ENCODE measurements at places on chromosomes 12 and 14.

DNA sequence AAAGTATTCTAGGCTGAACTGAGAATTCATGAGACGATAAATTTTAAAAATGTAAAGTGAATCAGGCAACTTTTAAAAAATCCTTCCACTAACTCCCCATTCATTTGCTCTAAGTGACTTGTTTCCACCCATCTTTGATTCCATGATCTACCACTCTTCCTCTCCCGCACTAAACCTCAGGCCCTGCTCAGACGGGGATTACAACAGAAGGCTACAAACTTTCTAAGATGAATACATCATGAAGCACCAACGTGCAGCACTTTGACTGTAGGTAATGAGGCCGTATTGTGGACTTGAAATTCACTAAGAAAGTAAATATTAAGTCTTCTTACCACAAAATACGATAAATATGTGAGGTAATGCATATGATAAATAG lies 30.0 kb downstream of the TMEM132D start:
- no peak for DNase-seq

DNA sequence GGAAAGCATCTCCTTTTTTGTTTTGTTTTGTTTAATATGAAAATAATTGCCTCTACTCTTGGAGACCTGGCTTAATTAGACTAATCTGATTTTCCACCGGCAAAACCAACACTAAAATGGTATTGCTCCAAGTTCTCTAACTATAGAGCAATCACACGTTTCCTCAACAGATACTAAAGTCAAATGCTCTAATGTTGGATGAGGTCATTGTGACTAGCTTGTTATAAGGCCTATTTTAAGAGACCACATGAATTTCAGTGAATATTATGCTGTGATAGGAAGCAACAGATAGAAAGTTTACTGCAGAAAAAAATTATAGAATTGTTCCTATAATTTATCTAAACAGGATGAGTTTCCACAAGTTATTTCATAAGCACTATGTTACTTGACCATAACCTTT lies 3.3 kb upstream of the CCDC196 start:
- DNase-seq = no peak

- DNase-seq = no peak
Observed at GRCh38 chr14:51652168-51653078, 713 bp downstream of the FRMD6 start.

DNA sequence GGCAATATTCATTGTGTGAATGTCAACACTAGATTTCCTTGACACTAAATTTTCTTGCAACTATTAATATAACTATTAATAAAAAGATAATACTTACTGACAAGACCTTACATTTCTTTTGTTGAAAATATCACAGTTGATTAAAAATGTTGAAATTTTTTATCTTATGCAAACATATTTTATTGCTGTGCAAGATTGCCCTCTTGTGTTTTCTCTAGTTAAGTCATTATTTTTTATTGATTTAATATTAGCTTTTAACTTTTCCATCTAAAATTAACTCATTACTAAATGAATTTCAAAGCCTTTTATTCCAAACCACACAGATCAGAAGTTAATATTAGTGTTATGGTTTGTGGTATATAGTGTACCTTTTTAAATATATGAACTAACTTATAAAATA lies 11.7 kb upstream of the NAA30 start:
- no peak for DNase-seq

- DNase-seq = peak; percentile 75
Observed at GRCh38 chr12:70487440-70487839, 121.3 kb downstream of the KCNMB4 start.

- no peak for DNase-seq
Observed at GRCh38 chr12:103197725-103198388, 240.4 kb downstream of the ASCL1 start.

GRCh38 chr14:75479770-75480600 lies 42.3 kb upstream of the BATF start:
- no peak for DNase-seq

GRCh38 chr12:81077686-81078441 lies at the start of gene ACSS3:
ACSS3 (plus strand) TSS chr12:81078079; CDS start chr12:81078121, 42 bp downstream.
- DNase-seq = no peak

DNA sequence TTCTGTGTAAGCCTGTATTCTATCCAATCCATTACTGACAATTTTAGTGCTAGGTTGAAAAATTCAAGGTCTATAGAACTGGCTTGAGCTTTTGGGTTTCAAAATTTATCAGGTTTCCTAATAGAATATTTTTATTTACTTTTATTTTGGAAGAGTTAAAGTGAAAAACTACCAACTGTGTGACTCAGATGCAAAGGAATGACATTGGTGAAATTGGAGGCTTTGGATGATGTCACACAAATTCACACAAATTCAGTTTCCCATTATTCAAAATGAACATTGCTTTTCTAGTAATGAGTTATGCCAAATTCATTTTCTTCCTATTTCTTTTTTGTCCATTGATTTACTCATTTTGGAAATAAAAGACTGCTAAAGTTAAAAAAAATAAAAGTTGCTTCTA lies 186.9 kb downstream of the ALX1 start:
- DNase-seq = no peak

- no peak for DNase-seq
Observed at GRCh38 chr12:21718944-21719650, 55.4 kb downstream of the KCNJ8 start.

GRCh38 chr14:73877790-73878189 lies 8.9 kb upstream of the ZNF410 start:
- no peak for DNase-seq

- DNase-seq = no peak
Observed at GRCh38 chr14:26143057-26143456, 454.8 kb downstream of the NOVA1 start.

DNA sequence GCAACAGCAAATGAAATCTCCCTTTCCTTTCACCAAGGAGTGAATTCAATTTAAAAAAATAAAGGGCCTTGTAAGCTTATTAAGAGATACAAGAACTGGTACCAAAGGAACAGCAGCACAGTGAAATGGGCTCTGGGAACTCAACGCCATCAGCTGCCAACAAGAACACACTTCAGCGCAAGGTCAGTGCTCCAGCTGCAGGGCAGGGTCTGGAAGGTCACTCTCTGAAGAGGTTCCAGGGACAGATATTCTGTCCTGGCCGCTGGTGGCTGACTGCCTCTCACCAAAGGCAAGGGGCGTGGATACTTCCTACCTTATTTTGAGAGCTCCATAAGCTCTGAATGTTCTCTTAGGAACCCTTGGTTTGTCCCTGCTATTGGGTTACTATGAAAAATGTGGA lies 186.6 kb downstream of the CALM1 start:
- no peak for DNase-seq

GRCh38 chr14:32939254-32940065 lies 781 bp downstream of the NPAS3 start:
- DNase-seq = peak; percentile 20

DNA sequence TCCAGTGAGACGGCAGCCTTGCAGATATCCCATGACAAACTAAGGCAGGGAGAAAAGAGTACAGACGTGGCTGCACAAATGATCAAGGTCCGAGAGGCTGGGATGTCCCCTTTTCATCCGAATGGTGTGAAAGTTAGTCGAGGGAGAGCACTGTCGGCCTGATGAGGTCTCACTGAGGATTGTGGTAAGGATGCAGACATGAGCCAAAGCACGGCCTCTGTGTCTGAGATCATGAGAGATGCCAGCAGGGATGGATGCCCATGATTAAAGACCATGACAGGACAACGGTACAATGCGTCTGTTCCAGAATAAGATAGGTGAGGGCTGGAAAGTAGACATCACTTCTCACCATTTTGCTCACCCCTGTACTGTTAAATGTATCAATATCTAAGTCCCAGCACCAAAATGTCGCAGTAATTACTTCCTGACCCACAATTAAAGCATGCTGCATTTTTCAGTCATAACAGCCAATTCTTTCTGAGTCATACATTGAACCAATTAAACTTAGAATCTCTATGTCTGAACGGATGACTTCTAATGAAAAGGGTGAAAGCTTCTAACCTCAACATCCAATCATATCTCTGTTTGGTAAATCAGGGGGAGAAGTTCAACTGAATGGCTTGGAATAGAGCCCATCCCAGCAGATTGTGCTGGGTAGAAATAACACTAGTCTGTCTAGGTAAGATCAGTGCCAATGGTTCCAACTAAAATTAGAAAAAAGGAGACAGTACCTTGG lies 249.6 kb upstream of the SOX5 start:
- DNase-seq = no peak

- no peak for DNase-seq
Observed at GRCh38 chr12:23028158-23028802, 403.3 kb downstream of the ETNK1 start.

DNA sequence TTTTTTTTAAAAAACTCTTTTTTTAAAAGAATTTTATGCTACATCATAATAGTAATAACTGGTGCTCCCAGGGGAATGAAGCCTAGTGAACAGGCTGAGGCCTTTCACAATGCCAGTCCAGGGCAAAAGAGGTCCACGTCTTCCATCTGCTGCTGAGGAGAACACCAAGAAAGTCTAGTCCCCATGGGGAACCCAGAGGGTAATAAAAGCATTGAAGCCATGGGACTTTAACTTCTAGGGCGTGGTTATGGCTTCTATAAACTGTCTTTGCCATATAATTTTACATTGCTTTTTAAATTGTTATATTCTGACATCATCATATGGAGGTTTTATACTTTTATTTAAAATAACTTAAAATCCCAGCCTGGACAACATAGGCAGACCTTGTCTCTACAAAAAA lies 64.3 kb downstream of the SLC16A7 start:
- DNase-seq = no peak

GRCh38 chr12:113161415-113162016 lies 12.0 kb downstream of the CFAP73 start:
- DNase-seq = peak; percentile 85

- DNase-seq = peak; percentile 15
Observed at GRCh38 chr14:82642425-82642824, 1108.8 kb upstream of the SEL1L start.

DNA sequence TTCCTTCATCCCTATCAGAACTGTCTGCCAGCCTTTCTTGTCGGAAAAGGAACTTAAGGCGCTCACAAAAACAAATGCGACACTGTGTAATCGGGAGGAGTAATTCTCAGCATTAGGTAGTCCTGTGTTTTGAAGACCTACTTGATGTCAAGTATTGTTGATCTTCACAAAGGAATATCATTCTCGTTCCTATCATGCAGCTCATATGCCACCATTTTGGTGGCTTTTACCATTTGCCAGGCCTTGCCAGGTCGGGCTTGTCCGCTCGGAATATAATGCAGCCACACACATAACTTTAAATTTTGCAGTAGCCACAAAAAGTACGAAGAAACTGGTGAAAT lies 903 bp upstream of the PPP4R3A start:
- no peak for DNase-seq

DNA sequence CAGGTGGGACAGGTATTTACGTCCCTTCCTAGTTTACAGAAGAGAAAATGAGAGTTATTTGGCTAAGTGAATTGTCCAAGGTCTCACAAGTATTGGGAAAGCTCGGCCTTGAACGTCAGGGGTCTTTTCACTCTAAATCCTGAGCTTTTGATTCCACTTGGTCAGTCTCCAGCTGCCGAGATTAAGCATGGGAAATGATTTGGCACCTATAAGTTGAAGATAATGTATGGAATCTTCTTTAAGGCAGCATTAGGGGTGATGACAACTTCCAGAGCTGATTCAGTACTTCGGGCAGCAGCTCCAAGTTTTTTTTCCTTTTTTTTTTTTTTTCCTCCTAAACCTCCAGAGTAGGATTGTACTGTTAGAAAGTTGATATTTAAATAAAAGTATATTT lies 722 bp downstream of the FAM234B start:
- no peak for DNase-seq

- no peak for DNase-seq
Observed at GRCh38 chr14:91484744-91485143, 25.4 kb downstream of the PPP4R3A start.

DNA sequence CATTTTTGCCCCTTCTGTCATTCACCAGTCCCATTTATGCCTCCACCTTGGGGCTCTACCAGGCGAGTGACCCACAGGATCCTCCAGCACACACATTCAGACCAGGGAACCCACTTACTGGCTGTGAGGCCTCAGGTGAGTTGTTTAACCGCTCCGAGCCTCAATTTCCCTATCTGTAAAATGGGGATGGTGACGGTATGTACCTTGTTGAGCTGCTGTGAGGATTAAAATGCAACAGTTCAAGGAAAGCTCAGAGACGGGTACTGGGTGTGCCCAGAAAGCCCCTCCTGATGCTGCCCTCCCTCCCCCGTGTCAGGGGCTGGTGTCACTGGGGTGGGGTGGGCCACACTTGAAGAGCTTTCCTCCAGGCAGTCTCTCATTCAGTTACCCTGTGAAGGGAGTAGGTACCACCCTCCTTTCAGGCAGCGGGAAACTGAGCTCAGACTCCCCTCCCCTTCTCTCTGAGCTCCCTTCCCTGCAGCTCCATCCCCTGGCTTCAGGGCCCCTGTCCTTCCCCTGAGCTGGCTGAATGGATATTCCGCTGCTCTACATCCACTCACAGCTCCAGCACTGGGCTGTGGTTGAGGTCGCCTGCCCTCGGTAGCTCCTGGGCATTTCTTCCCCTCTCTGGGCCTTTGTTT lies 1.4 kb upstream of the SERPINA1 start:
- DNase-seq = no peak

GRCh38 chr14:68507544-68508081 lies 285.3 kb downstream of the ZFP36L1 start:
- no peak for DNase-seq

- no peak for DNase-seq
Observed at GRCh38 chr14:102171173-102172020, 31.7 kb downstream of the WDR20 start.

DNA sequence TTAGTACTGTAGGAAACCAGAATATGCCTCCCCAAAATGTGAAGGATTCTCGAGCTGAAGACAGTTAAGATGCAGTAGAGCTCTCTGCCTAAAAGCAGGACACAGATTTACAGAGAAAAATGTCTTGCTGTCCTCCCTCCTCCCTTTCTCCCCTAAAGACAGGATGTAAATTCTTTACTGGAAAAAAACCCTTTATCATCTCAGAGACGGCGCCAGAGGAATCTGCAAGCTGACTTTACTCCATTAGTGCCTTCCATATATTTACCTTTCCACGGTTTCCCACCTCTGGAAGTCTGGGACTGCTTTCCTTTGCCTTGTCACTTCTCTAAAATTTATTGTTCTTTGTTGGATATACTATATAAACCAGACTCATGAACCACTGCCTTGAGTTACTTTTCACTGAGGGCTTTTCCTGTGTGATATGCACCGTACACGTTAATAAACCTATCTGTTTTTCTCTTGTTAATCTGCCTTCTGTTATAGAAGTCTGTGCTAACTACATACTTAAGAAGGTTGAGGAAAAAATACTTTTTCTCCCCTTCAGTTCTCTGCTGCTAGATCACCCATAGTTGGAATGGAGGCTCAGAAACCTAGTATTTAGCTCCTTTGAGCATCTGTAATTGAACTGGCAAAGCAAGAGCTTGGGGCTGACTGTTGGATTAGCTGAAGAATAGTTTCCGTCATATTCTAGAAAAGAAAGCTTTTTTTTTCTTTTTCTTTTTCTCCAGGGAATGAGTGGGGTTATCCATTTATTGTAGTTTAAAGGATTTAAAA lies 99.9 kb downstream of the RAD51B start:
- DNase-seq = no peak

- no peak for DNase-seq
Observed at GRCh38 chr12:104727726-104728465, 230.2 kb downstream of the SLC41A2 start.

DNA sequence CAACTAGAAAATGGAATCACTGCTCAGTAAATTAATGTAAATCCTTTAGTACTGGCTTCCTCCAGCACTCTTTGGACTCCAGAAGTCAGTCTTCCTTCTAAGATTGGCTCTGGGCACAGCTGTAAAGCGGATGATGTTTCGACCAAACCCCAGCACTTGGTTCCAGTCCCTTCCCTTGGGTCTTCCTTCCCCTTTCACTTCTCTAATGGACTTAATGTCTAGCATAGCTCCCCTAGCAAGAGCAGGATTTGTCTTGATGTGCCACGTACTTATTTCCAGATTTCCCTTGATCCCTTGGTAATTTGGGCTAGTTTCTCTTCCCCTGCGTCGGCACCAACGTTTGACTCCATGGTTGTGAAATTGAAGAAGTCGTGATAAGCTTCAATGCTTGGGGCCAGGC lies 28.3 kb downstream of the C12orf75 start:
- no peak for DNase-seq

All from NCI-H526 treated with DMSO at 0.1 percent for 48 hours (cell line).